Esophagus muscularis mucosa (tissue), 4 donors: ENCODE measurements at places on chromosomes 7 and 10. TPM values are rescaled to one million over a fixed set of nuclear protein-coding genes. Genes with fewer than 3 reads are reported as not detected.

Gene ACTR3C
- 4.5 TPM for total RNA-seq

Gene CLRN3
- not detected for total RNA-seq

Gene ELAPOR2
- 20.7 TPM for total RNA-seq

Gene LIPN
- total RNA-seq = not detected

Gene RSU1
- total RNA-seq = 56.9 TPM

Gene ADRB1
- total RNA-seq = 14.1 TPM

Gene PRRT4
- 1.8 TPM for total RNA-seq

Gene GIMAP1
- 6.6 TPM for total RNA-seq

Gene PON1
- total RNA-seq = not detected

Gene ZCCHC24
- 122 TPM for total RNA-seq

Gene TMEM178B
- 0.42 TPM for total RNA-seq

Gene TAS2R41
- total RNA-seq = 0.66 TPM

Gene GLRX3
- 52.6 TPM for total RNA-seq

Gene PIP
- total RNA-seq = not detected

Gene DENND2A
- 46.4 TPM for total RNA-seq

Gene WNT8B
- not detected for total RNA-seq

Gene NEUROG3
- not detected for total RNA-seq

Gene PSD
- total RNA-seq = 88.0 TPM

Gene WAPL
- 38.6 TPM for total RNA-seq

Gene OR2AE1
- not detected for total RNA-seq

Gene PLAC9
- 21.3 TPM for total RNA-seq

Gene CPA4
- total RNA-seq = not detected

Gene CYP3A7
- 0.34 TPM for total RNA-seq

Gene EXOC6
- 34.9 TPM for total RNA-seq

Gene SYCE1
- not detected for total RNA-seq

Gene AS3MT
- 9.3 TPM for total RNA-seq

Gene CCL24
- 0.99 TPM for total RNA-seq

Gene RBP3
- total RNA-seq = not detected

Gene GDF10
- total RNA-seq = 33.3 TPM

Gene C7orf57
- total RNA-seq = not detected

Gene HMX2
- not detected for total RNA-seq

Gene STAMBPL1
- 14.9 TPM for total RNA-seq

Gene HABP2
- not detected for total RNA-seq

Gene SLC26A3
- 4.5 TPM for total RNA-seq

Gene SSBP1
- total RNA-seq = 118 TPM

Gene WASHC2C
- 27.5 TPM for total RNA-seq

Gene MKLN1
- 43.9 TPM for total RNA-seq
